ENCODE measurements at places on chromosomes 13 and 19.
A peak's percentile ranks its signal among the peaks of the same experiment; 100 is the strongest.

DNA sequence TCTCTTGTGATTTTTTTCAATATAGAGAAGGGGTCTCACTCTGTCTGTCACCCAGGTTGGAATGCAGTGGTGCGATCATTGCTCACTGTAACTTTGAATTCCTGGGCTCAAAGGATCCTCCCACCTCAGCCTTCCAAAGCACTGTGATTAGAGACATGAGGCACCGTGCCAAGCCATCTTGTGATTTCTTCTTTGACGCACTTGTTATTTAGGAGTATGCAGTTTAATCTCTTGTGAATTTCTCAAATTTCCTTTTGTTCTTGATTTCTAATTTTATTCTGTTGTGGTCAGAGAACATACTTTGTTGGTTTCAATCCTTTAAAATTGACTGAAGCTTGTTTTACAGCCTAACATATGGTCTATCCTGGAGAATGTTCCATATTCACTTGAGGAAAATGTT lies 14.5 kb downstream of the IPO5 start:
- DNase-seq = no peak

DNA sequence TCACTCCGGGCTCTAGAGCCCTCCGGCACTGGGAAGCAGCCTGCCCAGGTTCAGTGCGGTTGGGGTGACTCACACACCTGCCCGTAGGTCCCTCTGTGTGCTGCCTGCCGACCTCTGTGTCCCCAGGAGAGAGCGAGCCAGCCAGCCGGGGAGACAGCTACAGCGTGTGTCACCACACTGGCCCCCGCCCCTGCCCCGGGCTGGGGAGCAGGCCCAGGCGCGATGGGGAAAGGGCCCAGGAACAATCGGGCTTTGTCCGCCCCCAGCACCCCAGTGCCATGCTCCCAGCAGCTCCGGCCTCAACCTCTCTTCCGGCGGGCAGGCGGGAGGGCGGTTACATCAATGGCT lies at the start of gene KLK6:
Gene KLK6 (minus strand): TSS at position 179 of the 348 bp plus-strand sequence. CDS start 1,487 bp downstream, outside the sequence.
- no peak for DNase-seq

DNA sequence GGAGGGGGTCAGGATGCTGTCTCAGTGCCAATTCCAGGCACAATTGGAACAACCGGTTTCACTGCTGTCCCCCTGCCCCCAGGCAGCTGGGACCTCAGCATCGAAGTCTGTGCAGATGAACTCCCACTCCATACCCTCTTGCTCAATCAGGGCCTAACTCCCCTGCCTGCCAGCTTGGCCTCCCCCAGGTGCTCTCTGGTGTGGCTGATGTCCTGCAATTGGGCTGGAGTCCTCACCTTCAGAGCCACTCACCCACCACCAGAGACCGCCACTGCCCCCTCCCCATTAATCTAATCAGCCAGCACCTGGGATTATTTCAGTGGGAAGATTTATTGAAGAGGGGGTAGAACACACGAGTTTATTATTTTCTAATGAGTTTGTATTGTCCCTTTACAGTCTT lies 118.8 kb downstream of the MIPEP start:
- DNase-seq = no peak

DNA sequence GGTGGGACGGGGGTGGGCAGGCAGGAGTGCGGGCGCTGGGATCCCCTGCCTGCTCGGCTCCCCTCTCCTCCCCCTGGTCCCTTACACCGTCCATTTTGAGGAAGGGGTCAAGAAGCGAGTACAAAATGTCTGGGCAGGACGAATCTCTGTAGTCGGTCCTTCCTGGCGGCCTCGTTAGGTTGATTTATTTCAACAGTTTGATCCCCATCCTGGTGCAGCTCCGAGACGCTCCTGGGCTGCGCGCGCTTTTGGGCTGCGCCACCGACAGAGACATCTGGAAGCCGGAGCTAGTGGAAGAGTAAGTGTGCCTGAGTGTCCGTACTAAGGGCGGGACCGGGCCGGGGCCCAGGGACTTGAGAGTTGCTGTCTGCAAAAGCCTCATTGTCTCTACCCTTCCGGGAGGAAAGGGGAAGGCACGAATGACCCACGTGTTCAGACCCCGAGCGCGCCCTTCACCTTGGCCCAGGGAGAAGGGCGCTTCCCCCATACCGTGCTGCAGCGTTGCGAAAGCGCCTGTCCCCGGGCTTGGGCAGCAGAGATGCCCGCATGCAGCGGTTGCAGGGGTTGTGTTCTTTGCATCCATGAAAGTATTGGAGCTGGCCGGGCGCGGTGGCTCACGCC lies 1.8 kb downstream of the ZNF114 start:
- peak; percentile 53 for DNase-seq

GRCh38 chr19:40232479-40232878 lies 6.0 kb upstream of the CCNP start:
- DNase-seq = no peak

DNA sequence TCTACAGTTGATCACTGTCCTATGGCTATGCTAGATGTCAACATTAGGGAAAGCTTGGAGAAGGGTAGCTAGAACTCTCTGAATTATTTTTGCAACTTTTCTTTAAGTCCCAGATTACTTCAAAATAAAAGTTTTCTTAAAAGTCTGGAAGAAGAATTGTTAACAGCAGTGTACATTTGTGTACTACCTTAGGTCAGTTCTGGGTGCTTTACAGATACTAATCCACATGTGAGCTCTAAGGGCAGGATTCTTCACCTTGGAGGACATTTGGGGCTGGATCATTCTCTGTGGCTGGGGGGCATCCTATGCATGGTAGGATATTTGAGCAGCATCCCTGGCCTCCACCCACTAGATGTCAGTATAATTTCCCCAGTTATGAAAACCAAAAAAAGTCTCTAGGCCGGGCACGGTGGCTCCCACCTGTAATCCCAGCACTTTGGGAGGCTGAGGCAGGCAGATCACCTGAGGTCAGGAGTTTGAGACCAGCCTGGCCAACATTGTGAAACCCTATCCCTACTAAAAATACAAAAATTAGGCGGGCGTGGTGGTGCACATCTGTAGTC lies 2.8 kb downstream of the BRME1 start:
- peak; percentile 59 for DNase-seq

Data from B cell (primary cell).